Fibroblast of upper back skin (primary cell): ENCODE measurements at places on chromosomes 12 and 14.
A peak's percentile ranks its signal among the peaks of the same experiment; 100 is the strongest.

DNA sequence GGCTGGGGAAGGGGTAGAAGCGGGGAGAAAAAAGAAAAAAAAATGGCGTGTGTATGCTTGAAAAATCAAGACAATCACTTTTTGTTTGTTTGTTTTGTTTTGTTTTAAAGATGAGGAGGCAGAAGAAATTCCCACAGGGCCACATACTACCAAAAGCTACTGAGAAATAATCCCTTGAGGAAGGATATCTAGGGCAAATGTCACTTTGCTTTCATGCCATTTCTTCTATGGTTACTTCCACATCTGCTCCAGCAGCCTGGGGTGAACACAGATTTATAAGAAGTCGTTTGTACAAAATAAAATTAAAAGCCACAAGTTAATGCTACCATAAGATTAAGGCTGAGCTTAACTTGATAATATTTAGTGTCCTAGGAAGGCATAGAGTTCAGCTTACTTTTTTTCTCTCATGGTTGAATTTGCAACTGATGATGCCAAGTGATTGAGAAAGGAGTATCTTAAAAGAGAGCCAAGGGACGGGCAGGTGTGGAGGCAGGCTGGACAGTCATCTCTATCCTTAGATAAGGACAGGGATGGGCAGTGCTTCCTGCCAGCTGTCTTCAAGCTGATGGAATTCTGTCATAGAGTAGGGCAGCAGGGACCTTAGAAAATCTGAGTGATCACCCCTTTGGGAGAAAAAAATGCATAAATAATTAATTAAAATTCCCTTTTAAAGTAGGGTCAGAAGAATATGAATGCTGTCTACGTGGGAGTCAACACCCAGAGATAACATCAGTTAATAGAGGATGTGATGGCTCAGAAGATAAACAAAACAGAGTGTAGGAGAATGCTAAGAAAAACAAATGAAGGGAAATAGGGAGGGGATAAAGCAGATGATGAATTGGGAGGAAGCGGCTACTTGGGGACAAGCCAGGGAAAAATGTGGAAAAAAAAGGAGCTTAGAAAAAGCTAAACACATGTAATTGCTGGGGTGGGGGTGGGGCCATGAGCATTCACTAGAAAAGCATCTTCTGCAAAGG is 57.1 kb downstream of the DYRK2 start:
- DNase-seq: peak; percentile 86

GRCh38 chr12:4168036-4168435 is 105.5 kb upstream of the CCND2 start:
- DNase-seq: no peak

GRCh38 chr12:77231501-77231918 is 166.1 kb upstream of the E2F7 start:
- DNase-seq: peak; percentile 89

DNA sequence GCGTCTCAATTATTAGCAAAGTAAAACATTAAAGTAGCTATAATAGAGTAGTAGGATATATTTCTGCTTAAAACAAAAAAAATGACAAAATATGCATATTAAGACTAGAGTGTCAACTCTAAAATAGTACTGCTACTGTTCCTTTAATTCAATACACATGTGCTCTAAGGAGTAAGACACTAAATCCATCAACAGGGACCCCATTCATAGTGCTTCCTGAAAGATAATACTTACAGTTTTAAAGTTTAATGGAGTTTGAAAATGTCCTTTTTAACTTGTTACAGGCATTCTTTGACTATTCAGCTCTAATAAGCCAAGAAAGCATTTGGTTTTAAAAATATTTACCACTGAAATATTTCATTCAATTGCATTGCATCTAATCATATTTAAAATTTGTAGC is 145.2 kb downstream of the ADAMTS20 start:
- DNase-seq: peak; percentile 11

GRCh38 chr12:115988625-115989563 is 288.6 kb downstream of the MED13L start:
- DNase-seq: no peak

- no peak for DNase-seq
Observed at GRCh38 chr12:56684745-56685359, 3.2 kb downstream of the PTGES3 start.

DNA sequence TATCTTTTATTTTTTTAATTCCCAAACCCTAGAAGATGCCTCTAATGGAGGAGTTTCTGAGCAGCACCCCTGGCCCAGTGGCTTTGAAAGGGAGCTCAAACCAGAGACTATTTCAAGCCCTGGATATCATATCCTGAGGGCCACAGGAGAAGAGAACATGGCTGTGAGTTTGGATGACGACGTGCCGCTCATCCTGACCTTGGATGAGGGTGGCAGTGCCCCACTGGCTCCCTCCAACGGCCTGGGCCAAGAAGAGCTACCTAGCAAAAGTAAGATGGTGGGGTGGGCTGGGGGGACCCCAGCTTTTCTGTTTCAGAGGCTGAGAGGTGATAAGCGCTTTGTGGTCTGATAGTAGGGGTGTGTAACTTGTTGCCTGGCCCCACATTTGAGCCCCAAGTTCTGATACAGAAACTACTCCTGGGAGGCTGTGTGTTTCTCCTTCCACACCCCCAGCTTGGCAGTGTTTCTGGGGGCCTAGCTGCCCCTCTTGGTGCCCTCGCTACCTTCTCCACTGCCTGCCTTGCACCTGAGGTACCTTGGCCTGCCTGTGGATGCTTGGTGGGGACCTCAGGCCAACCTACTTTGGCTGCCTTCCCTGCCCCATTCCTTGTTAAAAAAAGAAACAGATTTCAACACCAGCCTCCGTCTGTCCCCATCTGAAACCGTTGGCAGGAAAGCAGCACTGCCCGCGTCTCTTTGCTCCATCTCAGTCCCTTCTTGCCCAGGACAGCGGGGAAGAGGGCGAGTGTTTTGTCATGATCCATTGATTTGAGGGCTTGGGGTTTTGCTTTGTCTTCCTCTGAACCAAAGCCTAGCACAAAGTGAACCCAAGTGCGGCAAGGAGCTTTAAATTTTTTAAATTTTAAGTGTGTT is 5.7 kb downstream of the TPCN1 start:
- DNase-seq: no peak

- peak; percentile 54 for DNase-seq
Observed at GRCh38 chr12:58588770-58589169, 331.5 kb downstream of the LRIG3 start.

DNA sequence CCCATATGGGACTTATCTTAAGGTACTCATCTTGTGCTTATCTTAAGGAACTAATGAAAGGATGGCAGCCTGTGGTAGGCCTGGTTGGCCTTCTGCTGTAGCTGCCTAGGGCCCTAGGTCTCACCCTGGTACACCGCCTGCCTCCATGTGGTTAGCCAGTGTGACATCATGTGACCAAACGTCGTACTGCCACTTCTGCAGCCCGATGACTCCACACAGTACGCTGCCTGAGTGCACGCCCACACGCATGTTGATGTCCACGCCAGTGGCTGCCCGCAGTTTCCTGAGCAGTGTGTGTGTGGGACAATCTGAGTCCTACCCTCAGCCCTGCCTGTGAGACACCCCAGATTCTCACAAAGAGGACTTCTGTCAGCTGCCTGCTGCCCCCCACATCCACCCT is 5.1 kb downstream of the ADCY4 start:
- no peak for DNase-seq

DNA sequence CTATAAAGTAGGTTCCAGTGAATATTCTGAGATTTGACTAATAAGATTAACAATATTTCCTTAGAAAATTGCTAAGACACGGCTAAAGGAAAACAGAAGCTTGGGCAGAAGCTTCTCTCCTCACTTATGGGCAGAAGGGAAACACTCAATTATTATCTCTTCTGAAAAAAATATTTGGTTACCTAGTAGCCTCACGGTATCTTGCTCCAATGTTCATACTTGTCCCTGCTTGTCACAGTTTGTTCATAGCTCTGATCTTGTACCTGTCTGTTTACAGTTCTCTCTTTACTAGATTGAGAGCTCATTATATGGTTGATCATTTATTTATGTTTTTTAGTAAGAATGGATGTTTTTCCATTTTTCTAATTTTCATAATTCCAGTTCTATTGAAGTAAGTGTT is 458.0 kb upstream of the ATP2B1 start:
- no peak for DNase-seq

- DNase-seq: no peak
Observed at GRCh38 chr12:32272465-32272864, 126.9 kb upstream of the FGD4 start.

GRCh38 chr12:86292480-86292879 is 36.3 kb upstream of the MGAT4C start:
- DNase-seq: no peak

- DNase-seq: no peak
Observed at GRCh38 chr14:80354860-80355581, 143.7 kb upstream of the DIO2 start.

DNA sequence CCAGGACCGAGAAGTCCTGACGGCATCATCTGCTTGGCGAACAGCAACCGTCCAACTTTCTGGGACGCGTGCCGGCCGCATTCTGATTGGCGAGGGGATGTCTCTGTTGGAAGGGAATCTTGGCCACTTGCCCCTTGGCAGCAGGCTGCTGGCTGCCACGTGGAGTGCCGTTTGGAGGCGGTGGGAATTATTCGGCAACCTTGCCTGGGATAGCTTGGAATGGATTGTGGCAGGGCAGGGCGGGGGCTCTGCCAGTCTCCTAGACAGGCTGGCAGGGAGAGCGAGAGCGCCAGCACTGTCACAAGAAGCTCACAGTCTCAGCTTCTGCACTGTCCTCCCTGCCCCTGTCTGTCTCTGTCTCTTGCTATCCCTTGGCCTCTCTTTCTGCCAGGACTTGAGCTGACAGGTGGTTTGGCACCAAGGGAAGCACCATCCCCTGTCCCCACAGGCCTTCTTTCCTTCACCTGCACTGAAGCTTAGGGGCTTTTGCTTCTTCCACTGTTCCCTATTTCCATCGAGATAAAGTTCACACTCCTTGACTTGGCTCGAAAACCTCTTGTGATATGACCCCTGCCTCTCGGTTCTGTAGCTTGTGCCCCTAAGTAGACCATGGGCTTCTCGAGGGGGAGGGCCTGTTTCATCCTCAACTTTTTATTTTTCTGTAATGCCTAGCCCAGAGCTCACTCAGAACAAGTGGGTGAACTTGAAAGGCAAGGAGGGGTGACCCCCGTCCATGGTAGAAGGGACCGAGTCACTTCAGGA is 201.9 kb downstream of the PHETA1 start:
- DNase-seq: no peak

DNA sequence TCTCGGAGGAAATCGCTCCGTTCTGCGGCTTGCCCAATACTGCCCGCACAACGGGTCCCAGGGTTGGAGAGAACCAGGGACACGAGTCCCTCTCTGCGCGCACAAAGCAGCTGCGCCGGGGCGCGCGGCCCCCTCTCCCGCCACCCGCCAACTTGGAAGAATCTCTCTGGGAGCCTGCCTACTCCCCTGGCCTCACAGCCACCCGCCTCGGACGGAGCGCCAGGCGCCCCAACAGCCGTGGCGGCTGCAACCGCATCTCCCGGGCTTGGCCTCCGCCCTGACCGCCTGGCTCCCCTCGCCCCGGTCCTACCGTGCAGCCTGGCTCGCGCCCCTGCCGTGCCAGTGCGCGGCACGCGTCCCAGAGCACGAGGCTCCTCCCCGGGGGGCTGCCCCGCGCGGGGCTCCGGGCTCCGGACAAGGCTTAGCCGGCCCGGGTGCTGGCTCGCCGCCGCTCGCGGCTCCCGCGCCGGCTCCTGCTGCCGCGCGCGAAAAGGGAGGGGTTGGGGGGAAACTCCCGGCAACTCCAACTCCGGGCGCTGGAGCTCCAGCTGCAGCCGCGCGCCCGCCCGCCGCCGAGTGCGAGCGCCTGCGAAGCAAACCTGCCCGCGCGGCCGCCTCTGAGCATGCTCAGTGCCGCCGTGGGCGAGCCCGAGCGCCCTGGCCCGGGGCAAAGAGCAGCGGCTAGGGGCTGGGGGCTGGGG is at the start of gene STXBP6:
STXBP6 (minus strand) TSS at position 580 of the 701 bp plus-strand sequence. CDS start 75,329 bp downstream, outside the sequence.
- DNase-seq: peak; percentile 64

DNA sequence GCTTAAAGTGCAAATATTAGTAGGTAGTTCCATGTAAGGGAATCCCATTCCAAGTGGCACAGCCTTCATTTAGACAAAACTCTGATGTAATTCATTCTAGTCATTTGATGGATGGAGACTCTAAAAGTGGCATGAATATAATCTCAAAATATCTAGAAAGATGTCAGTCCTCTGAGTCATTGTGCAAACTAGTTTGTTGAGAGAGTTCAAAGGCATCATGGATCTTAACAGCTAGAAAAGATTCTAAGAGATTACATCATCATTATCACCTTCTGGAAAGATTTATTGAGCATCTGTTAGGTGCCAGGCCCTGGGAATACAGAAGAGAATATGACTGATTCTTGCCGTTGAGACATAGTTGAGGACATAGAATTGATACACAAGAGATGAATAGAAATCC is 30.7 kb downstream of the CRADD start:
- peak; percentile 71 for DNase-seq

GRCh38 chr14:104708606-104709268 is 15.3 kb upstream of the ADSS1 start:
- peak; percentile 55 for DNase-seq

DNA sequence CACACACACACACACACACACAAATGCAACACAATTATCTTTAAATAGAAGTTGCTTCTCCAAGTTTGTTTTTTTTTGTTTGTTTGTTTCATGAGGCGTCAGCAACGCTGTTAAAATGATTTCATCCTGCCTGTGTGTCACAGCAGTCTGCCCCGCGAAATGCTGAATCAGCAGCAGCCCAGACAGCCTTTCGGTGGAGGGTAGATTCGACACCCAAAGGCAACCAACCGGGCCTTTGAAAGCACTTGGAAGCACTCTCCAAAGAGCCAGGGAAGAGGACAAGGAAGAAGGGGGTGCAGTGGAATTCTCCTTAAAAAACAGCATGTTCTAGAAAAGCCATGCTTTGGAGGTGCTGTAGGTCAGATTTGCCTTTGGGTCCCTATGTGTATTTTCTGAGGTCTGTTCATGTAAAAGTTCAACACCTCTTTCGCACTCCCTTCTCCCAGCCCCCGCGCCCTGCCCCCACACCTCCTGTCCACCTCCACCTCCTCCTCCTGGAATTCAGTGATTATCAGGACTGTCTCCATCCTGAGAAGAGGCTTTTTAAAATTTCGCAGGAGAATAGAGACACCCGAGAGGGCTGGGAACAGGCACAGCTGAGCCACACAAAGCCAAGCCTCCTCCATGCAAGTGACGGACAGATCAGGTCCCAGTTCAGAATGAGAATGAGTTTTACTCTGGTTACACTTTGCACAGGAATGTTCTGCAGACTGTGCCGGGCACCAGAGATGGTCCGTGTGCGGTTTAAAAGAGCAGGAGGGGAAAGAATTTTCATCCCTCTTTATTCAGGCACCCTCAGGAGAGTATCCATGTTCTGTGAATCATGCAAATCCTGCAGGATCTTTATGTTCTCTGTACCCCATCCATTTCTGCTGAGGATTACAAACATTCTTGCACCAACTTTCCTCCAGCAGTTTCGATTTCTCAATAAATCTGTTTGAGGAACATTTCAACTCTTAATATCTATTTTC is 177.9 kb downstream of the ETV6 start:
- DNase-seq: peak; percentile 67

- no peak for DNase-seq
Observed at GRCh38 chr12:52956987-52957386, 8.1 kb downstream of the KRT18 start.

GRCh38 chr14:38880643-38881524 is 222.2 kb downstream of the SEC23A start:
- DNase-seq: no peak
